ENCODE measurements at places on chromosomes 11 and 22.

- DNase-seq: no peak
Measured at GRCh38 chr11:125165843-125166763, 1.6 kb downstream of the PKNOX2 start.

- DNase-seq: no peak
Measured at GRCh38 chr22:18035751-18036150, 11.4 kb upstream of the MICAL3 start.

DNA sequence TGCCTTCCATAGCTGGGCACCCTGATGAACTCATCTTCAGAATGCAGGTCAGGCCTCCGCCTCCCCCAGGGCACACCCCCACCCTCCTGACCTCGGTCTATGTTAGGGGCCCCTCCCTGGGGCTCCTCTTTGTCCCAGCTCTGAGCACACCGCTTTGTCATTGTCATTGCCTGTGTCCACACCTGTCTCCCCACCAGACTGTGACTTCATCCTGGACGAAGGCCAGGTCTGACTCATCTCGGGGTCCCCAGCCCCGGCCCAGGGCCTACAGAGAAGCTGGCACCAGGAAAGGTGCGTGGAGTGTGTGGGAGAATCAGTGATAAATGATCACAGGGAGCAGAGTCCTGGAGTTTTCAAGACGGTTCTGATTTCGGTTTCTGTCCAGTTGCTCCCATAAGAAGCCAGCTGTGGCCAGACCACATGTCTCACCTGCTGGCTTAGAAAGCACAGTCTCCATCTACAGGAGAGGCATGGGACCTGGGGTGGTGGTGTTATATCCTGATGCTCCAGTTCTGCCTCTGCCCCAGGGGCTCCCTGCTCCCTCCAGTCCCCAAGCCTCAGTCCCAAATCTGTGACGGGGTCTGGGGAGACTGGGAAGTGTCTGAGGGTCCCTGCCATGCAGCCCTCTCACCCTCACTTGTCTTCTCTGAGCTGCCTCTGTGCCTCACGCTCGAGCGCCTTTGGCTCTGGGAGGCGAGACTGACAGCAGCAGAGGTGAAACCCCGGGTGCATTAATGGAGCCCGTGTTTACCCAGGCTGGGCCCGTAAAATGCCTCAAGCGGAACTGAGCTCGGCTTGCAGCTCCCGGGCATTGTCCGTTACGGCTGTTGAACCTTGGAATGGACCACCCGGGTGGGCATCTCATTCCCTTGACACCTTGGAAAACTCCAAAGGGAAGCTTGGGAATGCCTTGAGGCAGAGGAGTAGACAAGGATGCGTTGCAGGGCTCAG lies 85.5 kb upstream of the WNT11 start:
- no peak for DNase-seq

GRCh38 chr11:87136236-87136635 lies 98.5 kb downstream of the TMEM135 start:
- DNase-seq: no peak

DNA sequence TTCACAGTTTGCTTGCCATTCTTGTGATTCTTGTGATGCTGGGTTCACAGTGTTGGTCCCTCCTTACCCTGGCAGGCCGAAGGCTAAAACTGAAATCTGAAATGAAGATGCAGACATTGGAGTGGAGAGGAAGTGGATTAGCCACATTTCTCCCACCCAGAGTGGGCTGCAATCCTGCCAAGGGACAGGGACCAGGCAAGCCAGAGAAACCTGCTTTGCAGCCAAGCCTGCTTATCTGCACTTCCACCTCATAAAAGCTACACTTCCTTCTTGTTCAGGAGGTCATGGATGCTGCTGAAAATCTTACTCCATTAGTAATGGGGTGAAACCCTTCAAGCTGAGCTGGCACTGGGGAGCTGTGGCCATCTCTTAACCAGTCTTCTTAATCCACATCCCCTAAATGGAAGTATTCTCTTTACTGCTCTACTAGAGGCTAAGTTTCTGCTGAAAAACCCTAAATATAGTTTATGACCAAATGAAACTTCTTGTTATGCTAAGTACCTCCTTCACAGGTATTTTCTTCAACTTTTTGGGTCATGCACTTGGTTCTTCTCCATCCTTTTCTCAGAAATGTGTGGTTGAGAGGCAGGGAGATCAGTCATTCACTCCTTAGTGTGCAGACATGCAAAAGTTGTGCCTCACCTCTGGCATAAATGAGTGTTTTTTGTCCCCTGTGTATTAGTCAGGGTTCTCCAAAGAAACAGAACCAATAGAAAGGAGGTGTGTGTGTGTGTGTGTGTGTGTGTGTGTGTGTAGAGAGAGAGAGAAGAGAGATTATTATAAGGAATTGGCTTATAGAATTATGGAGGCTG lies 133.9 kb upstream of the BMAL1 start:
- no peak for DNase-seq

GRCh38 chr11:292211-293121 lies 3.5 kb downstream of the PGGHG start:
- DNase-seq: no peak

- DNase-seq: no peak
Measured at GRCh38 chr11:36792996-36793914, 195.2 kb upstream of the RAG2 start.

- DNase-seq: no peak
Measured at GRCh38 chr11:85652786-85653447, 5.2 kb downstream of the TMEM126A start.

GRCh38 chr11:45385423-45385822 lies 99.3 kb upstream of the SYT13 start:
- DNase-seq: no peak

DNA sequence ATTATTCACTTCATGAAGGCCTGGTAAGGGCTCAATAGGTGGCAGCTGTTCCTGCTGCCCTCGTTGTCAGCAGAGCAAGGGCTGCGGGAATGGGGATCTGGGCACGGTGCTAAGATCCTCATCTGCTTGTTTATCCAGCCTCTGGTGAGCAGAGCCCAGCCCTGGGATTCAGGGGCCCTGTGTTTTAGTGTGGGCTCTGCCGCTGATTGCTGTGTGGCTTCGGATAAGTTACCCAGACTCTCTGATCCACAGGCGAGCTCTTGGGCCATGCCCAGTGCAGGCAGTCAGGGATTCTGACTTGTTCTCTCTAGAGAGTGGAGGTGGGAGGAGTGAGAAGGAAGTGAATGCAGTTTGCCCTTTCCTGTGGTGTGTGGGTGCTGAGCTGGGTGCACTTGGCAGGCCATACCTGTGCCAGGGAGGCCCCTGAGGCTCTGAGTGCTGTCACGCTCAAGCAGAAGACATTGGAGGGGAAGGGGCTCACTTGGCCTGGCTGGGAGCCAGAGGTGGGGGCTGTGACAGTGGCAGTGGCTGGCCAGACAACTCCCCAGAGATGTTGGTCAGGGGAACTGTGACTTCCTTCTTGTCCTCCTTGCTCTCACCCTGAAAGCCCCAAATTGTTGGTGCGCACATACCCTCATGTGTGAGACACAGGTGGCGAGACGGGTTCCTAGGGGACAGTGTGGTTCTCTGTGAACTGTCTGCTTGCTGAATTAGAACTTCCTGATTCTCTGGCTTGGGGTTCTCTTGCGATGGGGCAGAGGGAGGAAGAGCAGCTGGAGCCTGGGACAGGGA lies 43.7 kb downstream of the CD82 start:
- DNase-seq: no peak

DNA sequence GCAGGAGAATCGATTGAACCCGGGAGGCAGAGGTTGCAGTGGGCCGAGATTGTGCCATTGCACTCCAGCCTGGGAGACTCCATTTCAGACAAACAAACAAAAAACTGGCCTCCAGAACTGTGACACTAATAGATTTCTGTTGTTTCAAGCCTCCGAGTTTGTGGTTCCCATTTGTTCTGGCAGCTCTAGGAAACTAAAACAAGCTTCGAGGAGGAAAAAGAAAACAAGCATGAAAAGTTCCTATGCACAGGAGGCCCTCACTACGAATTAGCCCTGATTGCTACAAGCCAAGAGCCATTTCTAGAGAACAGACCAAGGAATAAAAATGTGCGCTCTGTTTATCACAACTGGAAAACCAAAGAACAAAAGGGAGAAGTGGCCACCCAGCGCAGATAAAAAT lies 47.8 kb upstream of the SHANK2 start:
- DNase-seq: no peak

- peak; percentile 27 for DNase-seq
Measured at GRCh38 chr11:45803971-45804760, 783 bp upstream of the SLC35C1 start.

- no peak for DNase-seq
Measured at GRCh38 chr11:34565417-34566207, 52.0 kb upstream of the ELF5 start.

DNA sequence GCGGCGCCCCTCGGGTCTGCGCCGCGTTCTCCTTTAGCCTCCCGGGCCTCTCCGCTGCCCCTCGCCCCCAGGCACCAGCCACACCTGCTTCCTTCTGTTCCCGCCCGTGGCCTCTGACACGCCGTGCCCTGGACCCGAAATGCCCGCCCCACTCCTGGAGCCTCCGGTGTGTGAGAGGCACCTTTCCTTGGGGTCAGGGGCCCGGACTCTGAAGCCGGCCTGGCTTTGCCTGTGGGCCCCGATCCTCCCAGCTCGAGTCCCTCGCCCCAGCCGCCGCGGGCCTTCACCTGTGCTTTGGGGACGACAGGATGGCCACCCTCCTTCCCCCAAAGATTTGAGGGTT lies 661 bp upstream of the CDPF1 start:
- DNase-seq: no peak

DNA sequence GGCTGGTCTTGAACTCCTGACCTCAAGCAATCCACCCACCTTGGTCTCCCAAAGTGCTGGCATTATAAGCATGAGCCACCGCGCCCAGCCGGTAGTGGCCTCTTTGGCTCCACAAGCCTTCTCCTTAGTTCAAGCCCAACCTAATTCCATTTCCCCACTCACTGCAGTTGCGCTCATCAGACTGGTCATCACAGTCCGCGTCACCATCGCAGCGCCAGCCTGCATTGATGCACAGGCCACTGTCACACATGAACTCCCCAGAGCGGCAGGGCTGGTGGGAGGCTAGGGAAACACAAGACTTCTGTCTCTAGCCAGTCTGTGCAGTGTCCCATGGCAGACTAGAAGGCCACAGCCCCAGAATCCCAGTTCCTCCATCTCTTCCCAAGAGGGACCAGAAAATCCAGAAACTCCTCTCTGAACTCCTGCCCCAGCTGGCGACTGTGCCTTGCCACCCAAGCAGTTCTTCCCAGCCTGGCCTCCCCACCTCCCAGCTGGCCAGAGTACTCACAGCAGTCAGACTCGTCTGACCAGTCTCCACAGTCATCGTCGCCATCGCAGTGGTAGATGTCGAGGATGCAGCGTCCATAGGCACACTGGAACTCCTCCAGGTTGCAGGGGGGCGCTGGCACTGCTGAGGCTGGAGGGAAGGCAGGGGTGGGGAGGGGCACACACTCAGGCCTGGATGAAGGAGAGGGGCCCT lies 19.8 kb downstream of the LRP4 start:
- DNase-seq: no peak

DNA sequence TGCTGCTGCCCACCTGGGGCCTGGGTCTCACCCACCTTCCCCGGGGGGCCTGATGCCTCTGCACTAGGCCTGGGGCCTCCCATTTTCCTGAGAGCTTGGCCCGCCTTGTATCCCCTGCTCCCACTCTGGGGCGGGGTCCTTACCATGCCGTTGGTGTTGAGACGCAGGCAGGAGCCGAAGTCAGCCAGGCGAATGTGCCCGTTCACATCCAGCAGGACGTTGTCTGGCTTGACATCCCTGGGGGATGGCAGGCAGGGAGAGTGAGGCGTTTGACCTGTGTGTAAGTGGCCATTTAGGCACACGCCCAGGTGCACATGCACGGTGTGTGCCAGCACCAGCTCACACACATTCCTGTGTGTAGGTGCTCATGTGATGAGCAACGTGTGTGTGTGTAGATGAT lies 5.1 kb downstream of the CDC42BPG start:
- DNase-seq: no peak

- no peak for DNase-seq
Measured at GRCh38 chr11:94129512-94130297, 1.1 kb downstream of the PANX1 start.

DNA sequence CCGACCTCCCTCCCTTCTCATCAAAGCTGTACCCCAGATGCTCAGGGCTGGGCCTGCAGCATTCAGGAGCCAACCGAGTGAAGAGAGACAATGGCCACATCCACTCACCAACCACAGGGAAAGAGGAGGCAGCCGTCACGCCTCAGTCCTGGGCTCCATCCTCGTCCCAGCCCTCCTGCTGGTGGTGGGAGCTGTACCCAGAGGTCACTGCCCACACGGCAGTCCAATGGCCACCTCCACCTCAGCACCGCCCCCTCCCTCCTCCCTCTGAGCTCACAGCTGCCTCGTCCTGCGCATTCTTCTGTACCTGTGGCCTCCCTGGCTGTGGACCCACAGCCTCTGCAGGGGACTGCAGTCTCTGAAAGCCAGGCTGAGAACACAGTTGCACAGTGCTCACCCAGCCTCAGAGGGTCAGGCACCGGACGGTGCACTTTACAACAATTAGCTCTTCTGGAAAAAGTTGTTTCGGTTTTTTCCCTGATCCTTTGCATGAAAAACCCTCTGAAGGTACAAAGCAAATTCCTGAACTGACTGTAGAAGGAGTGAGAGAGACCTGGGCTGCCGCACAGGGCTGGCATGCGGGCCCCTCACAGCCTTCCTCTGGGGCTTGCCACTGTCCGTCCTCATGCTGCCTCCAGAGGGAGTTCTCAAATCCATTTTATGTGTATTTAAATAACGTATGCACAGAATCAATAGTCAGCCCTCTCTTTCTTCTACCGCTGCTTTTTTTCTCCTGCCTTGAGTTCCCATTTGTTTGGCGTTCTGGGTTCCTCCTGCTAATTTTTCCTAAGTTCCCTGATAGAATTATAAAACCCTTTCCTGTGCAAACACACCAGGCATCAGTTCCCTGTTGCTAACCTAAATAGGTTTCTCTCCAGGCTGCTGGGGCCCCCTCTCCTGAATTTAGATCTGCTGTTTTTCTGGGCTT lies 52.7 kb downstream of the PHF21B start:
- DNase-seq: no peak

DNA sequence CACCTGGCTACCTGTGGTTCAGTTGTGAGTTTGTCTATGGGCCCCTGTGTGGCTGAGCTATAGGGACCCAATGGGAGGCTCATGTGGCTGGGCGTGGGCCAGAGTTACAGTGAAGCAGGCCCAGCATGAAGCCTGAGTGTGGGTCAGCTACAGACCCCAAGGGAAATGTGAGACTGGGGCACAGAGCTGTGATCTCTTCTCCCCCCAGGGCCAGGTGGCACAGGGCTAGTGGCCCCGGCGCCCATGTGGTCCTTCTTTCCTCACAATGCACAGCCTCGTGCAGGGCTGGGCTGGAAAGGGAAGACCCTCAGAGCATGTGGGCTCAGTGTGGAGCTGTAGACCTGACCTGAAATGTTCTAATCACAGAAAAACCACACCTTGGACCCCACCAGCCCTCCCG lies 71.6 kb upstream of the NECTIN1 start:
- no peak for DNase-seq

- no peak for DNase-seq
Measured at GRCh38 chr22:24727218-24727851, 47.2 kb downstream of the PIWIL3 start.

Measured in stimulated activated CD8-positive, alpha-beta memory T cell treated with anti-CD3 and anti-CD28 coated beads, Interleukin-4, amount 100 ng/mL, for 1 hour (primary cell).